NCI-H524 (cell line): ENCODE measurements at places on chromosomes 2 and 18.
A peak's percentile ranks its signal among the peaks of the same experiment; 100 is the strongest.

- no peak for DNase-seq
Observed at GRCh38 chr2:237287872-237288271, 126.1 kb downstream of the COL6A3 start.

GRCh38 chr2:20803226-20803682, 19.6 kb downstream of the LDAH start:
- no peak for DNase-seq

- no peak for DNase-seq
Observed at GRCh38 chr2:54814389-54815147, 91.1 kb downstream of the EML6 start.

DNA sequence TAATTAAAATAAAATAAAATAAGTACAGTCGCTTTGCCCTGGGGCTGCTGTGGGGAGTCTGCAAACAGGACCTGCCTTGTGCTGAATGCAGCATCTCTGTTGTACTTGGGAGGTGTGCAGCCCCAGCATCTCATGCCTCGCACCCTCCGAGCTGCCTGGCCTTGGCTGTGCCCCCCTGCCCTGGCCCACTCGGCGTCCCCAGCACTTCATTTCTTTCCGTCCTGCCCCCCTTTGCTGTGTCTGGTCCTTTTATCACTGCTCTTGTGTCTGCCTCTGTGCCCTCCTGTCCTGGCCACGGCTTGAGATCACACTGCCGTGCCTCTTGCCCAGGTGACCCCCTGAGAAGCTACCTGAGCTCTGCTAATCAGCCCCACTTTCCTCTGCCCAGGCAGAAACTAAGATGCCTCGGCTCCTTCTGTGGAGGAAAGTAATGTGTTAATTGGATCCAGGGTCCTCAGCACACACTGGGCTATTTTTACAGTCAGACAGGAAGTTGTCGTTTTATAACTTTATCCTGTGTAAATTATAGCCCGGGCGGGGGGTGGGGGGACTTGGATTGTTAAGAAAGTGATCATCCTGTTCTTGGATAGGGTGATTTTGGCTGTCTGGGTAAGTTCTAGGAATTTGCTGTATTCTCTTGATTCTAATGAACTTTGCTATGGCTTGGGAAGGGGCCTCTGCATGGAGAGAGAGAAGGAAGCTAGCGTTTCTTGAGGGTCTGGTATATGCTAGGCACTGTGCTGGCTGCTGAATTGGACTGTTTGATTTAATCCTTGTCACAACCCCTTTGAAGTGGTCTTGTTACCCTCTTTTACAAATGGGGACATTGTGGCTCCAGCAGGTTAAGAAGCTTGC, 69.4 kb downstream of the AGAP1 start:
- DNase-seq: no peak

DNA sequence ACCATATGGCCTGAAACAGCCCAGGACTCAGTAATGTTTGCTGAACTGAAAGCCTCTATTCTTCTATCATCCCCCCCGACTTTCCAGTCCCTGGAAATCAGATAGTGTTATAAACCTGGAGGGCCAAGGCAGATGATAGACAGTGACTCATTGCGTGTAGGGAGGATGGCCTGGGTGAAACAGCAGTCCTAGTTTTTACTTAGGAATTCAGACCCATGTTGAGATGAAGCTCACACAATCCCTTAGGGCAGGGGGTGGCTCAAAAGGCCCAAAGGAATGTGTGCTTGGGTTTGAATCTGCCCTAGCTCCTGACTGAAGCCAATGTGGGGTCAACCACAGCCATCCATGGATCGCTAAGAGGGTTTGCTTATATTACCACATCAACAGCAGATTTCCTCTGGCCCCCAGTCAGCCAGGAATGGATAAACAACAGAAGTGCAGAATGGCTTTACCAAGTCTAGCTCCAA, 43.9 kb upstream of the STPG4 start:
- no peak for DNase-seq

- no peak for DNase-seq
Observed at GRCh38 chr18:61546590-61546989, 213.4 kb downstream of the CDH20 start.

GRCh38 chr2:69807821-69808540, 21.5 kb upstream of the GMCL1 start:
- no peak for DNase-seq

DNA sequence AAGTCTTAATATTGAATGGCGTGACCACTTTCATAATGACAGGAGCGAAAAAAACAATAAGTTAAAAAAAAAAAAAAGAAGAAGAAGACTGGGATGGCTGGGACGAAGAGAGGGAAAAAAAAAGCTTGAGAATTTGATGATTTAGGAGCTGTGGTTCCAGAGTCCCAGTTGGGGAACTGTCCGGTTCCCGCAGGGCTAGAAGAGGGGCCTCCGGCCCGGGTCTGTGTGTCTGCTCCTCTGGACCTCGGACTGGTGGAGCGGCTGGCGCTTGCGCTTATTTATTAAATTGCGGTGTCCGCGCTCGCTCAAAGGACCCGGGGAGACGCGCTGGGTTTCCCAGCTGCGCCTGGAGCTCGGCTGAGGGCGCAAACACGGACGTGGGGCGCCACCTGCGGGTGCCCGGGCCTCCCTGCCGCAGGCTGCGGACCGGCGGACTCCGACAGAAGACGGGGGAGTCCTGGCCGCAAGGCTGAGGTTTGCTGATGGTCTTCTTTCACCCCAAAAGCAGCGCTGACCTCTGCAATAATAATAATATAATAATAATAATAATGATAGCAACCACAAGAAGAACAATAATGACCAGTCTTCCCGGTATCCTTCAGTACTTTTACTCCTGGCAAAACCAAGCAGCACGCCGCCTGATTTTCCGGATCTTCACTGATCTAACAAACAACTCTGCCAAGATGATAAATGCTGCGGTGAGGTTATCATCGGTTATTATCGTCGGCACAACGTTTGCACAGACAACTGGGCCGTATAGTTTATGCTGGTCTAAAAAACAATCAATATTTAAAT, at the start of gene CBLN2:
CBLN2 (minus strand) TSS at position 251 of the 795 bp plus-strand sequence. CDS start 2,182 bp downstream, outside the sequence.
- peak; percentile 26 for DNase-seq
